Fibroblast of mammary gland (primary cell): ENCODE measurements at places on chromosomes 3 and 15.

DNA sequence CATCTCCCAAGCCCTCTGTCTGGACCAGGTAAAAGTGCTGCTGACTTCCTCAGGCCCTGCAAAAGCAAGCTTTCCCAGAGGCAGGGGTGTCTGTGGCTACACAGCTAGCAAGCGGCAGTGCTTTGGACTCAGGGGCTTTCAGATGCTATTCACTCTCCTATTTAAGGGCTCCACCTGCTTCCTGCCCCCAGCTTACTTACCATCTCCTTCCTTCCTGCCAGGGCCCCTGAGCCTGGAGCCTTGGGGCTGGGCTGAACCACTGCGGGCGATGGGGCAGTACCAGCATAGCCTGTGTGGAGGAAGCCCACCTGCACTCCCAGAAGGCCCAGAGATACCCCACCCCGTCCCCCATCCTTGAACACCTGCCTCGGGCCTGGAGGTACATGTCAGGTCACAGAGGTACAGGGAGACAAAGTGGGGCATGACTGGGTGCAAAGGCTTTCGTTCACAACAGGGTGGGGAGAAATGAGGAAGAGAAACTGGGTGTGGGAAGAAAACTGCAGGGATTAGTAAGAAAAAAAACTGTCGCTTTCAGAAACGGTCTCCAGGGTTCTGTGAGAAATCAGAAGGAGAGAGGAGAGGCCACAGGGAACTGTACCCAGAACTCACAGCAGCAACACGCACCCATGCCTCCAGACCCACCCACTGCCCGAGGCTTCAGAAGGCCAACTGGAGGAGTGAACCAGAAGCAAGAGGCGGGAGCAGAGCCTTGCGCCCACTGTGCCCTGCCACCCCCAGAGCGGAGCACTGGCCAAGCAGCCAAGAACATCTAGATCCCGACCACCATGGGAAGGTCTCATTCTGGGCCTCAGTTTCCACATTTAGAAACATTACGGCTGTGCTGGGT is 49.5 kb downstream of the CCDC12 start:
- no peak for DNase-seq

DNA sequence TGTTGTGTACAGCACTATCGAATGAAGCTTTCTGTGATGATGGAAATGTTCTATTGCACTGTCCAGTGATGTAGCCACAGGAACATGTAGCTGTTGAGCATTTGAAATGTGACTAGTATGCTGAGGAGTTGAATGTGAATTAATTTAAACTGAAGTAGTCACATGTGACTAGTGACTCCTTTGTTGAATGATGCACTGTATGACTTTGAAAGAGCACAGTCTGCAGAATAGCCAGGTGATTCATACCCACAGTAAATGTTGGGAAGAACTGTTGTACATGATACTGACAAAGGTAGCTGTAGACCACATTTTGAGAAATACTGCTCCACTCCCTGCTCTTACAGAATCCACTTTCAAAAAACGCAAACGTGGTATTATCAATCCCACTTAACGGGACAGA is 34.0 kb upstream of the ACTL6A start:
- DNase-seq, result peak; percentile 41

GRCh38 chr3:75248974-75249373 is 415.2 kb upstream of the FRG2C start:
- no peak for DNase-seq

- DNase-seq, result no peak
Observed at GRCh38 chr15:47685141-47685870, 32.0 kb upstream of the SEMA6D start.

GRCh38 chr3:128355543-128355919 is 111.2 kb downstream of the DNAJB8 start:
- DNase-seq, result no peak
